Renal cortical epithelial cell (primary cell): ENCODE measurements at places on chromosomes 3 and 15. TPM values are rescaled to one million over a fixed set of nuclear protein-coding genes. Genes with fewer than 3 reads are reported as not detected.

The CHRD gene
- total RNA-seq = 3.0 and 23.9 TPM in 2 replicates

The PSTPIP1 gene
- total RNA-seq = not detected in 2 replicates

The NUP210 gene
- 3.6 and 20.8 TPM in 2 replicates for total RNA-seq

The MEGF11 gene
- 0.35 and 6.2 TPM in 2 replicates for total RNA-seq
